Mucosa of descending colon (tissue), 3 donors: ENCODE measurements at places on chromosomes 4 and X.

DNA sequence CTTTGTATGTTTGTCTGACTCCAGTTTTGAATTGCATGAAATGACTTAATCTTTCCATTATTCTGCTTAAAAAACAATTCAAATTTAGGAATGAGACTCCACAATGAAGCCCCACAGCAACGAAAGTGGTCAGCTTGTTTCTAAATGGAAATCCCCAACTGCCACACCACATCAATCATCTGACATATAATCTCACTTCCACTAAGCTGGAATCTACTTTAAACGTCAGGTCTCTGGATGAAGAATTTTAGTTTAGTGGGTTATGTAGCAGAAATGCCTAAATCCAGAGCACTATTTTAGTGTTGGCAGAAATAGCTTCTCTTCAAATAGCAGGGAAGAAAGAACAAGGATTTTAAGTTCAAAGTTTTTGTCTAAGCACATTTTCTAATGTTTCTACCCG, 1.7 kb upstream of the BMP2K start:
- DNase-seq = no peak

DNA sequence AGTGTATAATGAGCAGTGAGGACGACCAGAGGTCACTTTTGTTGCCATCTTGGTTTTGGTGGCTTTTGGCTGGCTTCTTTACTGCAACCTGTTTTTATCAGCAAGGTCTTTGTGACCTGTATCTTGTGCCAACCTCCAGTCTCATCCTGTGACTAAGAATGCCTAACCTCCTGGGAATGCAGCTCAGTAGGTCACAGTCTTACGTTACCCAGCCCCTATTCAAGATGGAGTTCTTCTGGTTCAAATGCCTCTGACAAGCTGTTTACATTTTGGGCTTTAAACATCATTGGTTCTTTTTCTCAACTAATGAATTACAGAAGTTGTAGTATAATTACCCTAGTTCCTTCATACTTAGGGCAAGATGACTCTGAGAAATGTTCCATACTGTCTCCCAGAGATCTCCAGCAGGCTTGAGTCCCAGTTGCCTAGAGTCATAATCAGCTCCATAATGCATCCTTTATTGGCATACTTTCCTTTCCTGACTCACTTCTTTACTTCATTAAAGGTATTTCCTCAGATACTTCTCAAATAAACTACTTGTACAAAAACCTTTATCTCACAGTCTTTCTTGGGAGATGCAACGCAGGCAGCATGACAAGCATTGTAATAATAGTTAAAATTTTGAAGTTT, 136.5 kb downstream of the KDM6A start:
- DNase-seq = no peak

- DNase-seq = no peak
These were observed 642.0 kb downstream of the MID1IP1 start for GRCh38 chrX:39443240-39443639.

DNA sequence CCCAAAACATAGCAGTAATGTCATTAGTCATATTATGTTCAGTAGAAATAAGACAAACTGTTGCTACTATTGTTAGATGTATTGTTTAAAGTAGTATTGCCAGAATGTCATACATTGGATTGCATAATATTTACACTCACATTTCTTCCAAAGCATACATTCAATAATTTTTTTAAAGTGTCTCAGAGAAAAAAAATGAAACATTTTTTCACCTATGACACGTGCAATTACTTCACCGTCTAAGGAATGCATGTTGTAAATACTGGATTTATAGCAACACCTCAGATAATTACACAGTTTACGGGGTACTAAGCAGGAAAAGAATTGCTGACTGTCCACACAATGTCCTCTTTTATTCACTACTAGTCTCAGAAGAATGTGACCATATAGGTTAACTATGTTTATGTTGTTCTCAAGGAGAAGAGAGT, 162.1 kb downstream of the PCDH18 start:
- DNase-seq = no peak

DNA sequence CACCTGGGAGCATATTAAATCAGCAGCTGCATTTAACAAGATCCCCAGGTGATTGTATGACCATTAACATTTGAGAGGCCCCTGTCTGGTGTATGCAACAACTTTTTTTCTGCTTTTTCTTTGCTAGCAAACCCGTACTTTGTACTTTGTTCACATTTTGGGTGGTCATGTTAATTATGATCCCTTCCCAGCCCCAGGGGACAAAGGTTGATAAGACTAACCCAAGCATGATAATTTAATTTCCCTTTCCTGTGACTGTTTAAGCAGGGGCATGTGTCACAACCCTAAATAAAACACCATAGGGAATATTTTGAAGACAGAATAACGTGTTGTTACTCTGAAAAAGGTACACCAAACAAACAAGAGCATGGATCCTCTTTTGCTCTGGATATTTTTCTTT, 332.0 kb downstream of the PCDH18 start:
- DNase-seq = no peak

GRCh38 chr4:8704632-8705031, 112.1 kb downstream of the CPZ start:
- no peak for DNase-seq

- no peak for DNase-seq
These were observed 114.8 kb upstream of the MED14 start for GRCh38 chrX:40849906-40850823.

DNA sequence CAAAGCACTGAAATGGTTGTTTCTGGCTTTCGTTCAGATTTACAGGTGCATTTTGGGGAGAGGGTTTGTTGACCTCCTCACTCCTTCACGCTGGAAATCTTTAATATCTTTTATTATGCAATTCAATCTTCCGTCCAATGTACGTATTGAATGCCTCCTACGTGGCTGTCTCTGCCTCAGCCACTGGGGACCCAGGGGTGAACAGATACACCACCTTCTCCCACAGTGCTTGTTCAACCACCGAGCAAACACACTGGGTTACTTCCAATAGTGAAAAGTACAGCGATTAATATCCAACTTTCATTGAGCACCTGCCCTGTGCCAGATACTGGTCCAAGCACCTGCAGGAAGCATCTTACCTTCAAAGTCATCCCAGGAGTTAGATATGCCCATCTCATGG, 52.1 kb downstream of the NYX start:
- no peak for DNase-seq

DNA sequence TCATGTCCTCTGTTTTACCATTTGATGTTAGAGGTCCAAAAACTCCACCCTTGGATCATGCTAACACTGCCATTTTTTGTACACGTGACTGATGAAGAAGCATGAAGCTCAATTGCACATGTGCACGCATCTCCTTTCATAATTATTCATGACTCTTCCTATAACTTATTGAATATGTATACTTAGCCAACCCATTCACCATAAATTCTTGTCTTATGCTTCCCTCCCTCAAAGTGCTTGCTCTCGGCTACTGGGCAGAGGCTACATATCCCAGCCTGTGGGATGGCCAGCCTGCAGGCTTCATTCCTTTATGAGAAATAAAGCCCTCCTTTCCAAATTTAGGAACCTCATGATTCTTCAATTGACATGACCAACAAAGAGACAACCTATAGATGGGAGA, 17.5 kb upstream of the BMP15 start:
- DNase-seq = no peak

DNA sequence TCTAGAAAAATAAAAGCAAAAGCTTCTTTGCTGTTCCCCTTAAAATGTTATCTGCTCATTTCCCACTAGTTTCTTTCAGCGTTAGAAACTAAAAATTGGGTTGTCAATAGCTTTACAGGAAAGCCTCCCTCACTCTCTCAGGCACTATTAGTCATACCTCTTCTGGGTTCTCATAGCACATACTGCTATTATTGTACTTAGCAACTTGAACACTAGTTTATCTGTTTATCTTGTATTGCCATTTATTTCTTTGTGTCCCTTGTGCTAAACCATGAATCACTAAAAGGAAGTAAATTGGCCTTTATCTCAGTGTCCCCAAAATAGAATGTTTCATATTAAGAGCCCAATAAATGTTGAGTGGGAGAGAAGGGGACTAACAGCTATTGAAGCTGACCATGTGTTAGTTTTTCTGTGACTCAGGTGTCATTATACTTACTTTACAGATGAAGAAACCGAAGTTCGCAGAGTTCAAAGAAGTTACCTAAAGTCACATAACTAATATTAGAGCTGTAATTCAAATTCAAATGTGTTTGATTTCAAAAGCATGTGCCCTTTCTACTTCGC, 124.8 kb upstream of the CITED1 start:
- no peak for DNase-seq

DNA sequence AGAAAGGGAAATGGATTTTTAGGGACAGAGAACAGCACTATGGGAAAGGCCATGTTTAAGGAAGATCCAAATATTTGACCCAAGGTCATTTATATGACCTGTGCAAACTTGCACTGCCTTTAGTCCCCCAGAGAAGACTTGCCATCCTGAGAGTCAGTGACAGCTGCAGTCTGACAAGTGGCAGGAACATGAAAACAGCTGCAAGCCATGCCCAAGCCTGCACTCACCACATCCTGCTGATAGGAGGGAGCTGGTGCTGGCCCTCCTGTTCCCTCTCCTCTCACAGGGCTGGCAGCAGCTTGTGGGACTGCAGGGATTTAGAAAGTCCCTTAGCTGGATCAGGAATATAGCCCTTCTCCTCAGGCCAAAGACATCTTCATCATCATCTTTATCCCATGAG, 187.7 kb downstream of the RAP1GDS1 start:
- DNase-seq = peak; percentile 64

DNA sequence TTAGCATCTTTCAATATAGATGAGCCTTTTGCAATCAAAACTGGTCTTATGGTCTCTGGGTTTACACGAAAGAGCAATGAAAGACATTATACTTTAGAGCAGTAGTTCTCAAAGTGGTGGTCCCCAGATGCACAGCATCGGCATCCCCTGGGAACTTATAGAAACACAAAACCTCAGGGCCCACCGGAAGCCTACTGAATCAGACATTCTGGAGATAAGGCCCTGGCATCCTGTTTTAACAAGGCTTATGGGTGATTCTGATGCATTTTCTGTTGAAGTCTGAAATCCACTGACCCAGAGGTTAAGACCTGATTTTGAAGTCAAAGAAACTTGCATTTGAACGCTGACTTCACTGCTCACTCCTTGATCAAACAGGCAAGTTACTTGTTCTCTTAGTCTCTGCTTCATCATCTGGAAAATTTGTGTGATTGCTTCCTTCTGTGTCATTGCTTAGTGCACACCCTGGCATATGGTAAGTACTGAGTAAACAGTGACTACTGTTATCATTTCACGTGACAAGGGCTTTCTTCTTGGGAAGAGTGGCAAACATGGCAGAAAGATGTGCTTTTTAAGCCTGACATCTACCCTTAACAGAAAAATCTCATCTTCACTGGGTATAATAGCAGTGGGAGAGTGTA, 14.5 kb downstream of the CHRNA9 start:
- DNase-seq = no peak

GRCh38 chr4:122976111-122976510, 53.7 kb upstream of the NUDT6 start:
- no peak for DNase-seq
